ENCODE measurements at places on chromosomes 6 and 20.

DNA sequence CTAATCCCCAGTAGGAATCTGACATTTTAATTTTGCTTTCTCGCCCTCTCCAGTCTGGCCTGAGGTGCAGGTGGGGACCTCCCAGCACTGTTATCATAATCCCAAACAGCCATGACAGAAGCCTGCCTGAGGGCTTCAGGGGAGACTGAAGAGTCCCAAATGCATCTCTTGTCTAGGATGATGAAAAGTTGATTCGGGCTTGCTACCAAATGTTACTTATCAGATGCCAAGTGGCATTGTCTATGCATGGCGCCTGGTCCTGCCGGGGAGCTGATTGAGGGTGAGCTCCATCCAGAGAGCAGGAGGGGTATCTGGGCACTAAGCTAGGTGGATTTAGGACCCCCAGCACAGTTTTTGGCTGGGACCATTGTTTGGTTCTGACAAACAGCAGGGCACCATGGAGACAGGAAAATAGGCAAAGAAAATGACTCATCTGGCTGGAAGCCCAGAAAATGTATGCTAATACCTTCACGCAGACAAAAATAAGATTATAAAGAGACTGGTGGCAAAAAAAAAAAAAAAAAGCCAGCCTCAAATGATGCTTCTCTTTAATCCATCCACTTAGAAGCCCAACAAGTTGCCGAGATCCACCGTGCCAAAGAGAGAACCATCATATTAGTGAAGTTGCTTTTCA is 513.7 kb upstream of the SULF2 start:
- DNase-seq: no peak

- DNase-seq: no peak
Observed at GRCh38 chr6:5968817-5969734, 37.6 kb downstream of the NRN1 start.

- DNase-seq: no peak
Observed at GRCh38 chr20:10304471-10305046, 85.9 kb downstream of the SNAP25 start.

- no peak for DNase-seq
Observed at GRCh38 chr6:112016320-112016719, 37.6 kb upstream of the CCN6 start.

Data from right renal cortex interstitium (tissue), 3 donors.